NCI-H2029 (cell line): ENCODE measurements at places on chromosomes 4 and X.

GRCh38 chr4:152456609-152457008, 79.3 kb downstream of the FBXW7 start:
- no peak for DNase-seq

GRCh38 chr4:187983746-187984145, 11.8 kb upstream of the ZFP42 start:
- DNase-seq, result no peak

DNA sequence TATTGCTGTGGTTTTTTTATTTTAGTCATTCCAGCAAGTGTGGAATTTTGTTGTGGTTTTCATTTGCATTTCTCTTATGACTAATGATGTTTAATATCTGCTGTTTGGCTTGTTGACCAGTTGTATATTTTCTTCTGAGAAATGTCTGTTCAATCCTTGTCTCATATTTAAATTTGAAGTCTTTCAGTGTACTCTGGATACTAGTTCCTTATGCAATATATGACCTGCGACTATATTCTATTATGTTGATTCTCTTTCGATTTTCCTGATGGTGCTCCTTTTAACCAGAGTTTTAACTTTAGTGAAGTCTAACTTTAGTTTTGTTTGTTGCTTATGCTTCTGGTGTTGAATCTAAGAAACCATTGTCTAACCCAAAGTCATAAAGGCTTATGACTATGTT, 1528.0 kb downstream of the TECRL start:
- DNase-seq, result no peak

- DNase-seq, result no peak
Observed at GRCh38 chr4:186150926-186151325, 40.4 kb upstream of the CYP4V2 start.

DNA sequence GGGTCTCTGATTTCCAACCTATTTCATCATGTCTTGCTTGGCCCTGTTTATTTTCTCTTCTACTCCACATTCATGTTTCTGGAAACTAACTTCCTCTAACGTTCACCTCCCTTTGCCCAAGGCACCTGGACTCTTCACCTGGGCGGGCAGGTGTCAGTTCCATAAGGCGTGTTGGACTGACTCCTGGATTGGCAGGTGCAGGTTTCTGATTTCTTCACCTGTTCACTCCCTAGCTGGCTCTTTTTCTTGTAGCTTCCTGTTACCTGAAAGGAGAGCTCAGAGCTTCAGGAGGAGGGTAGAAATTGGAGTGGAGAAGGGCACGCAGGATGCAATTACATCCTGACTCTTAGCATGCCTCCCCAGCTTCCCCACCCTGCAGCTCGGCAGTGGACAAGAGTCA, 350.8 kb upstream of the KLF3 start:
- peak; percentile 96 for DNase-seq

DNA sequence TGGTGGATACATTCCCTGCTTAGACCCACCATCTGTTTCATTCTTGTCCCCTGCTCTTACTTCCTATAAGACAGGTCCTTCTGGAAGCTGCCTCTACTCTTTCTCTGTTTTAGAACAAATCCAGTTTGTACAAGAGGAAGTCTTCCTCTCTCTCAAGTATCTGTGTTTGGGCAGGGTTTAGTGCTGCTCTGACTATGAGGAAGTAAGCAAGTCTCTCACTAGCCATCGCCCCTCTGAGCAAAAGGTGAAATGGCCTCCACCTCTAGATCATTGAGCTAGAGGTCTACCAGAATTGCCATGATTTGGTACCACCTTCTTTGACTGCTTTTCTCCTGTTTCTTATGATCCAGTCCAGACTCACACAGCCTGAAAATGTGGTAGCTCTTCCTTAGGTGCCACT, 8.4 kb downstream of the BTK start:
- no peak for DNase-seq

DNA sequence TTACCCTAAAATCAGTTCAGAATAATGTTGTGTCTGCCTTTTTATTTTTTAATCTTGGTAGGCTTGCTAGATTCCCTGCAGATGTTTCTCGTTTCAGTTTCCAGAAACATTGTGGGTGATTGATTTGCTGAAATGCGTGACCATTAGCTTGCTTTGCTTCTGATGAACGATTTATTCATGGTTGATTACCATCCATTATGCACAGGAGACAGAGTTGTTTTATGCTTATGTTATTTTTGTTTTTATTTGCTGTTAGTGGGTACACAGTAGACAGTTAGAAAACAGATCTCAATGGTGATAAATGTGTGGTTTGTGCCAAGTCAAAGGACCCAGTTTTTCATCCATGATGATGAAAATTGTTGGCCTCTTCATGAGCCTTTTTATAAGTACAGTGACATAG, 455.6 kb upstream of the BOD1L1 start:
- no peak for DNase-seq

- no peak for DNase-seq
Observed at GRCh38 chr4:147366164-147366563, 114.7 kb upstream of the EDNRA start.

- DNase-seq, result no peak
Observed at GRCh38 chrX:3820167-3820566, 106.7 kb upstream of the PRKX start.

GRCh38 chr4:186137196-186137794, 32.8 kb downstream of the FAM149A start:
- DNase-seq, result peak; percentile 7

DNA sequence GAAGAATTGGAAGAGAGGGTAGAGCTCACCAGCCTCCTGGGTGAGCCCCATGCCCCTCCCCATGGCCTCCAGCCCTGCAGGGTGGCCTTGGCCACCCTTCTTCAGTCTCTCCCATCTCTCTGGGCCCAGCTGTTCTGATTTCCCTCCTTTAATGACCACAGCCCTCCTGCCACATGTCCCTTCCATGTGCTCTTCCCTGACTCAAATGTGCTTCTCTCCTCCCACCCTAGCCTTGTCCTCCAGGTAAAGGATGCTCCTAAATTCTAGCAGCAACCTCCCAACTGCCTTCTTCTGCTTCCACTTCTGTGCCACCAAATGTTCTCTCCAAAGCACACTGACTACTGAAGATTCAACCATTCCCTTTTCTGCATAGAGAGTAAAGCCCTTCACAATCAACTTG, 83.0 kb downstream of the ADRA2C start:
- DNase-seq, result no peak

GRCh38 chr4:182825003-182825402, 92.2 kb downstream of the DCTD start:
- no peak for DNase-seq

DNA sequence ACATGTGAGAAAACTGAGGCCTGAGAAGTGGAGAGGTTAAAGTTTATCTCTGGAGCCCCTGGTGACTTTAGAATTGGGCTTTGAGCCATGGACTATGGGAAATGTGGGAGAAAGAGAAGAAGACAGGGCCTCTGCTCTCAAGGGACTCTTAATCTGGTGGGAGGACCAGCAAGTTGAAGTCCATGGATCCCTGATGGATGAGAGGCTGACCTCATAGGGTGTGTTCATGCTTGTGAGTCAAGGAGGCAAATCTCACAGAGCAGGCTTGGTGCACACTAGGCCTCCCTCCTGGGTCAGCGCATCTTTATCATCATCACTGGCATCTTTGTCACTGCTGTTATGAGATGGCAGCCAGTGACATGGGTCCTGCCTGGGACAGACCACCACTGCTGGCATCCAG, 211.9 kb downstream of the AFAP1 start:
- DNase-seq, result no peak

GRCh38 chr4:5120468-5120867, 69.2 kb downstream of the STK32B start:
- DNase-seq, result no peak

DNA sequence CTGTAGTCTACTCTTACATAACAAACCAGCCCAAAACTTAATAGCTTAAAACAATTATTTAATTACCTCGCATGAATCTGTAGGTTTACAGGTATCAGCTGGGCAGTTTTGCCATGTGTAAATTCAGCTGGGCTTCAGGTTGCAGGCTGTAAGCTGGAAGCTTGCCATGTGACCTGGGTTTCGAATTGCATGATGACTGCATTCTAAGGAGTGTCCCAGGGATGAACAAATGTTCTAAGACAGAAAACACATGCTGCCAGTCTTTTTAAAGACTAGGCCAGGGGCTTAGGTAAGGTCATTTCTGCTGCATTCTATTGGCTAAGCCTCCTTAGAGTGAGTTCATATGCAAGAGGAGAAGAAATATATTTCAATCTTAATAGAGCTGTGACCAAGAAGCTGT, 44.8 kb downstream of the GRIA2 start:
- peak; percentile 82 for DNase-seq

DNA sequence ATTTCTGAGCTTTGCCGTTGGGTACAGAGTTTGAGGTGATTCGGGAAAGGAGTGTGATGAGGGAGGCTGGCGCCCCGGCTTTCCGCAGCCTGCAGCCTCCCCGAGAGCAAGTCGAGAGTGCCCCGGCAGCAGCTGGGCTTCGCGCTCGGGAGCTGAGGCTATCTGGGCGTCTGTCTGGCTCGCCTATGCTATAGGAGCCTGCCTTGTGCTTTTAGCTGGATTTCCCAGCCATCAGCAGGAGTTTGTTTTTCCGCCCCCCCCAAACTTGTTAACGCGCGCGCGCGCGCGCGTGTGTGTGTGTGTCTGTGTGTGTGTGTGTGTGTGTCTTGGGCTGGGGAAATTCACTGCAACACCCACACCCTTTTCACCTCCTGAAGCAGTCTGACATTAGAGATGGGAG, 765 bp upstream of the DGKK start:
- no peak for DNase-seq

DNA sequence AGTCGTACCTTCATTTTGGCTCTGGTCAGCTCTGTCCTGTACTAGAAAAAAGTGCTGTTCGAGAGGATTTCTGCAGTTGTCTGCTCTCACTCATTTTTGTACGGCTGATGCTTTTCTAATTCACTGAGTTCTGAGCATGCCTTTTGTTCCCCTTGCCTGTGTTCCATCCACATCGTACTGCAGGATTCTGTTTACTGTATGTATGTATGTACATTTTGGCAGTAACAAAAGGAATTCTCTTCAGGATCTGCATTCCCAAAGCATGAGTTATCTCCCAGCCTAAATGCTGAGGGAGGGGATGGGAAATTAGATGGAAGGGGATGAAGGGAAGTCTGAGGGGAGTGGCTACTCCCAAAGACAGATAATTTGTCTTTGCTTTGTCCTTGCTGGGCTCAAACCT, 87.6 kb downstream of the GBA3 start:
- DNase-seq, result no peak

- no peak for DNase-seq
Observed at GRCh38 chrX:43973249-43974099, at the start of gene NDP. Gene NDP (minus strand): TSS chrX:43973390. CDS start chrX:43958645, 14,745 bp downstream.

- no peak for DNase-seq
Observed at GRCh38 chr4:128256539-128256938, 31.1 kb downstream of the PGRMC2 start.

GRCh38 chr4:183094393-183095198, 4.5 kb upstream of the WWC2 start:
- DNase-seq, result no peak

DNA sequence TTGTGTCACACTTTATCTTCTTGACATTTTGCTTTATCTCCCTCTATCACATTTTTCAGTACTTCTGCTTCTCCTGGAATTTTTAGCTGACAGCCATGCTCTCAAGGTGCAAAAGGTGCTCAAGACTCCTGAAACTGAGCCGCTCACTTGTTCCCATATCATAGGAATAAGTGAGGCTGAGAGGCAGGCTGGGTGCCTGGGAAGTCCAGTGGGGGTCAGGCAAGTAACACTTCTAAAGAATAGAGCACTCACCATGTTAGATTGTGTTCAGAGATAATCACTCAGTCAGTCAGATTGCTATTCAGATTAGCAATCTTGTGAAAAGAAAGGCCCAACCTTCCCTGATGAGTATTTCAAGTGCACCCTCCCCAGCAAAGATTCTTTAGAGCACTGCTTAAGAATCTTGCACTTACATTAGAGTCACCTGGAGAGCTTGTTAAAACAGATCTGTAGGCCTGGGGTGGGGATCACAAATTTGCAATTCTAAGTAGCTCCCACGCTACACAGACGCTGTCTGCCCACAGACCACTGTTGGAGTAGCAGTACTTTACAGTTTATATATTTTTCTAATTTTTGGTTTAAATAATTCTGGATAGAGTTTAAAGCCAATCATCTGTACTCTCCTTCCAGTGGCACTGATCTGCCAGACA, 23.1 kb upstream of the LRAT start:
- DNase-seq, result no peak

- DNase-seq, result no peak
Observed at GRCh38 chrX:109871121-109871888, 131.6 kb upstream of the TMEM164 start.

DNA sequence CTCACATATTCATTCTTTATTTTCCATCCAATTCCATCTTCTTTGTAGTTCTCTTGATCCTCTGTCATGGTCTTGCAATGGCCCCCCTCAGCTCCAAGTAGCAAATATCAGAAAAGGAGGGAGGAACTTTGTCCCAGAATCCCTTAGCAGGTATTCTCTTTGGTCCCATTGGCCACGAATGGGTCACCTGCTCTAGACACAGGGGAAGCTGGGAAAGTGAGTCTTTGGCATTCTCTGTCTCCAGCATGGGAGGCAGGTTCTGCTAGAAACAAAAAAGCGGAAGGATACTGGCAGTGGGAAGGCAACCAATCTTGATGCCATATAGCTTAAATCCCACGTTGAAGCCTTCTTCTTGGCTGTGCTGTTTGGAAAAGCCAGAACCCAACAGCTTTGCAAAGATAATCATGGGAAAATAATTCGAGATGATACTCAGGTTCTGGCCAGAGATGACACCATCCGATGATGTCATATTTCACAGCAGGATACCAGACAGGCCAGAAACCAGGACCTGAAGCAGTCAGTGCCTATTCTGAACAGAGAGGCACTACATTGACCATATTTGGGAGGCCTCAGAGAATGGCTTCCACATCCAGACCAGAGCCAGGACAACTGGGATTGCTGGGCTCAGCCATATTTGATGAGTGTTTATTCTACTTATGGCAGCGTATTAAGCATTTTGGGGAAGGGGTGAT, 110.4 kb upstream of the ATXN3L start:
- no peak for DNase-seq

- DNase-seq, result no peak
Observed at GRCh38 chr4:126748736-126749135, 884.0 kb upstream of the INTU start.

DNA sequence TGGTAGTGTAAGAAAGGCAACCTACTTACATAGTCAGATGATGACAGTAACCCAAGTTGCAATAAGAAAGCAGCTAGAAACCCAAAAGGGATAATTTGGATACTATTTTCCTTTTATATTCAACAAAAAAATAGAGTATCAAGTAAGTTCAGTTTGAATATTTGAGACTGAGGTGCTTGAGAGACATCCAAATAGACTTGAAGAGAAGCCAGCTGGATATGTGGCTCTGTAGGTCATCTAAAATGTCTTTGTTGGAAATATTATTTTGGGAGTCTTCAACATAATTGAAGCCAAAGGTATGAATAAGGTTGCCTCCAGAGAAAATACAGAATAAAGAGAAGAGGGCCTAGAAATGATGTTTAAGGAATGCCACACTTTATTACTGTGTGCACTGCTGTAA, 438.2 kb upstream of the DIAPH2 start:
- DNase-seq, result no peak

DNA sequence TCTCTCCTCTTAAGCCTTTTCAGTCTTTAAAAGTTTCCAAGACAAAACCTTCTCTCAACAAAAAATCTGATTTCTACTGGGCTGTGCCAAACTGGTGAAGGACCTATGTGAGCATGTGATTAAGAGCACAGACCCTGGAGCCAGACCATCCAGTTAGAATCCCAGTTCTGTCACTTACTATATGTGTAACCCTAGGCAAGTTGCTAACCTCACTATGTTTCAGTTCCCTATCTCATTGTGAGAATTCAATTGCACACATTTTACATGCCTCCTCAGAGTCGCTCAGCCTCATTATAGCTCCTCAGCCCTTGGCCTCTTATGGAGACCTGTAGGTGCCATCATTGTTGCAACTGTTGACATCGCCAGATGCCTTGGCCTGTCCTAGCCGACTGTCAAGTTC, 54.1 kb upstream of the VEGFD start:
- DNase-seq, result no peak

- DNase-seq, result no peak
Observed at GRCh38 chr4:5784021-5784420, 73.0 kb downstream of the EVC start.
